Esophagus muscularis mucosa (tissue), 4 donors: ENCODE measurements at places on chromosomes 6 and 20. TPM values are rescaled to one million over a fixed set of nuclear protein-coding genes. Genes with fewer than 3 reads are reported as not detected.

Gene SIRPB1
- total RNA-seq, result 2.3 TPM

Gene PPIL6
- total RNA-seq, result 2.2 TPM

Gene LY6G6C
- not detected for total RNA-seq

- DNase-seq, result no peak
These were observed 8.3 kb upstream of the TTPAL start for GRCh38 chr20:44467289-44467883.

DNA sequence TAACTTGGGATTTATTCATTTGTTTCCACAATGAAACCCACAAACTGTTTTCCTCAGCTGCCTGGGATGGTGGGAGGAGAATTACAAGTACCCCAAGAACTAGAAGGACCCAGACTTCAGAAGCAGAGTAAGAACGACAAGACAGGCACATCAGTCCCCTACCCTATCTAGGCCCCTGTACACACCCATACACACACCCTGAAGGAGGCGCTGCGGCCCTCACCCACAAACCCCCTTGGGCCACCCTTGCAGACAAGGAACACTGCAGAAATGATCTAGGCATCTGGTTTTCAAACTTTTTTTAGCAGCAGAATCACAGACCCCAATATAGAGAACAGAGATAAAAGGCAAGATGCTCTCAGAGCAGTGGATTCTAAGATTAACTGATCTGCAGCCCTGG, 55.0 kb downstream of the TRERF1 start:
- DNase-seq, result no peak

DNA sequence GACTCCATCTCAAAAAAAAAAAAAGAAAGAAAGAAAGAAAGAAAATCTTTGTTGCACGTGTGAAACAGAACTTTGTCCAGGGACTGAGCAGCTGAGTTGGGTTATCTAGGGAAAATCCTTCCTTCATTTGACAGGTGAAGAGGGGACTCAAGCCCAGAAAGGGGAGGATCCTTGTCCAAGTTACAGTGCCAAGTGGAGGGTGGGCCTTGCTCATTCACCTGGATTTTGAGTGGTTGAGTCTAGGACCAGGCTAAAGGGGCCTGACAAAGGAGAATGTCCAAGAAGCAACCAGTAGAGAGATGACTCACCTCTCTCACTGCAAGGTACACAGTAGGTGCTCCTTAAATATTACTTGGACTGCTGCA, 2.7 kb downstream of the TGIF2 start:
- no peak for DNase-seq
